ENCODE measurements at places on chromosomes 11 and 22. TPM values are rescaled to one million over a fixed set of nuclear protein-coding genes. Genes with fewer than 3 reads are reported as not detected.

The SNAP29 gene
- 18.2 TPM for total RNA-seq

The PLEKHA7 gene
- 0.39 TPM for total RNA-seq

The KRTAP5-10 gene
- not detected for total RNA-seq

The TMEM45B gene
- 0.35 TPM for total RNA-seq

The C11orf87 gene
- 0.12 TPM for total RNA-seq

The B3GAT3 gene
- 42.5 TPM for total RNA-seq

The LUZP2 gene
- 0.05 TPM for total RNA-seq

The KRTAP5-8 gene
- not detected for total RNA-seq

The RAG2 gene
- not detected for total RNA-seq

The MRPL11 gene
- total RNA-seq, result 30.1 TPM
